ENCODE measurements at places on chromosomes 3 and 15.

DNA sequence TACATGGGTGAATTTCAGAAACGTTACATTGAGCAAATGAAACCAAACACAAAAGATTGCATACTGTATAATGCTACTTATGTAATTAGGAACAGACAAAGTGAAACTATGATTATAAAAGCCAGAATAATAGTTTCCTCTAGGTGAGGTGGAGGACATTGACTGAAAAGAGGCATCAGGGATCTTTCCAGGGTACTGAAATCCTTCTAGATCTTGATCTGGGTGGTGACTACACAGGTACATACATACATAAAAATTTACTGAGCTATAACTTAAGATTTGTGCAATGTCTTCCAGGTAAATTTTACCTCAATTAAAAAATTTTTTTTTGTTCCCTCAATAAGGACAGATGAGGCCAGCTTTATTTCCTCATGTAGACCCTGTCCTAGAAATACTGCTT, 665.6 kb upstream of the UBE2E2 start:
- no peak for DNase-seq

DNA sequence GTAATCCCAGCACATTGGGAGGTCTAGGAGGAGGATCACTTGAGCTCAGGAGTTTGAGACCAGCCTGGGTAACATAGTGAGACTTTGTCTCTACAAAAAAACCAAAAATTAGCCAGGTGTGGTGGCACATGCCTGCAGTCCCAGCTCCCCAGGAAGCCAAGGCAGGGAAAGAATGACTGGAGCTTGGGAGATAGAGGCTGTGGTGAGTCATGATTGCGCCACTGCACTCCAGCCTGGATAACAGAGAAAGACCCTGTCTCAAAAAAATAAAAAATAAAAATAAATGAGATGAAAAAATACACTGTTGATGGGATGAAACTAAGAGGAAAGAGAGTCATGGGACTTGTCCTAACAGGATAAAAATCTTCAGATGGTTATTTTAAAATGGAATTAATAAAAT, 137.6 kb downstream of the IMPG2 start:
- DNase-seq = no peak

GRCh38 chr3:111652492-111653180, 57.5 kb upstream of the ZBED2 start:
- no peak for DNase-seq

DNA sequence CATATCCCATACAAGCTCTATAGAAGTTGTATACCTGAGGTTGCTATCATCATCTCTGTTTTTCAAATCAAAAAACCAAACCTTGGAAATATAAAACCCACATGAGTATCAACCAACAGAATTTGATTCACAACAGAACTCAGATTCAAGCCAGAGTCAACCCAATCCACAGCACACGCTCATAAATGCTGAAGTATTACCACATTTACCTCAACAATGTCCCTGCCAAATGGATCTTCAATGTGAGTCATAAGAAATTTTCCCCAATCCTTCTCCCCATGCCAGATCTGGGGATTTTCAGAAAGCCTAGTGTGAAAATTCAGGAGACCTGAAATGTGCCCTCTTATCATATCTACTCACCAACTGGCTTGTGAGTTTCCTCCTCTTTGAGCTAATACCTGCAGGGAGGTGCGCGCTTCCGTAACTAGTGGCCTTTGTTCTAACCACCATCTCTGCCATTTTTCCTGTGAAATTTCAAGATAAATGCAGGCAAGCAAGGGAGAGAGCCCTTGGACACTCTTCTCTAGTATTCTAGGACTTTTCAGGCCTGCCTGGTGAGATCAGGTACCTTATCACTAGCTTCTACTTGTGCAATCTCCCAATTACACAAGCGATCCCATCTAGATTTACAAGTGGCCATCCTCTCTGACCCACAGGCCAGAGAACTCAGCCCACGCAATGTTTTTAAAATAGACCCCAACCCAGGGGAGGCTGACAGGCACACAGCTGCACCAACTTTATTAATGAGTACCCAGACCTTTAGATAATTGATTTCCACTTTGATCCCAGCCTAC, 1076.9 kb upstream of the CFAP20DC start:
- no peak for DNase-seq

DNA sequence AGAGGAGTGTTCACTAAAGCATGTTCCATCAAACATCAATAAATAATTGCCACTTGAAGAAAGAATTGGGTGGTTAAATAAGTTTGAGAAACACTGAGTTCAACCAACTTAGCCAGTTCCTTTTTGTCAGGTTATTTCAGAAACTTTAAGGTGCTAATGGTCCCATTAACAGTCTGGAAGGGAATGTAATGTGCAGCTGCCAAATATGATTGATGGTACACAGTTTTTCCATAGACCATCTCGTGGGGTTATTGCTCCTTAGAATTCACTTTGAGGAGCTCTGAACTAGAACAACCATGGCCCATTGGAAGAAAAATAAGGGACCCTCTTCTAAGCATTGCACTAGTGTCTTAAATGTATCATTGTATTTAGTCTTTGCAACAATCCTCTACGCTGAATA, 185.8 kb upstream of the NR2F2 start:
- DNase-seq = no peak

- DNase-seq = no peak
These were observed 27.1 kb upstream of the RORA start for GRCh38 chr15:61256231-61256630.

- no peak for DNase-seq
These were observed 22.9 kb downstream of the RPSA start for GRCh38 chr3:39429466-39429865.

- no peak for DNase-seq
These were observed 188.5 kb upstream of the RBMS3 start for GRCh38 chr3:29092348-29092747.

GRCh38 chr3:72247645-72248388, 462.9 kb upstream of the PROK2 start:
- no peak for DNase-seq

DNA sequence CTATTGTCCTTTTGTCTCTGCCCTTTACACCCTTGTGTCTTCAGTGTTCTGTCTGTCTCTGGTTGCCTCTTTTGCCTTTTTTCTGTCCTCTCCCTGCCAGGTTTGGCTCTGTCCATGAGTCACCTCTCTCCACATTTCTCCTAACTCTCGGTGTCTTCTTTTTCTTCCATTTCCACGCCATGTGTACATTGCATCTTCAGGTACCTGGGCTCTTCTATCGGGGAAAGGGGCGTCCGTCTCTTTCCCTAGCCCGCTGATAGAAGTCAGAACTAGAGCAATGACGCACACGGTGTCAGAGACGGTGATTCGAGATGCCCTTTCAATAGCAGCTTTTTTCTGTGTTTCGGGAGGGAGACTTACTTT, 641 bp downstream of the OPA1 start:
- DNase-seq = no peak

GRCh38 chr15:61171209-61171608, 57.9 kb downstream of the RORA start:
- no peak for DNase-seq

All from lower lobe of right lung (tissue), 2 donors.